ENCODE measurements at places on chromosomes 11 and 22.

DNA sequence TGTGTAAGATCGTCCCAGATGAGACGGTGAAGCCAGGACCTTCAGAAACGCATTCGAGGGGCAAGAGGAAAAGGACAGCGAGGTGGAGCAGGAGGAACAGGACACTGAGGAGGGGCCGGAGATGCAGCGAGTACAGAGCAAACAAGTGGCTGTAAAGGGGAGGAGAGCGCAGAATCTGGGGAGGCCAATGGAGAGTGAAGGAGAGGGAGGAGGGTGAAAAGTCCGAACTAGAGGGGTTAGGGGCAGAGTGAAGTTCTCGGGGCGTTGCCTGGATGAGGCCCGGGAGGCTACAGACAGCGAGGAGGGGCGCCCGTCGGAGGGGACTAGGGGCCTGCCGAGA lies 8.8 kb upstream of the PPIL2 start:
- no peak for DNase-seq

GRCh38 chr11:8262552-8263108 lies 1.0 kb downstream of the LMO1 start:
- no peak for DNase-seq

DNA sequence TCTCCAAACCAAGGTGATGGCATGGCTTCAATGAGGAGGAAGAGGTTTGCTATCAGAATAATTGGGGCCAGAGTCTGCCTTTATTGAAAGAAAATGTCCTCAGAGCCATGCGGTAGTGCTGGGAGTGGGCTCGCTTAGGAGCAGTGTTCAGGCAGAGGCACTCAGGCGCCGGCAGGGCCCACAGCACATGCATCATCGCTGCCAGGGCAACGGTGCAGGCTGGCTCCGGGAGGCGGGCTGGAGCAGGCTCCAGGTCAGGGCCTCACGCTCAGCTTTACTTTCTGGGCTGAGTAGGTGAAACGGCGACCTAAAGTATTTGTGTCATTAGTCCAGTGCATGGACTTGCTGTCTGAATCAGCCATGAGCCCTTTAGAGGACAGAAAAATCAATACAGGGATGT lies 169.9 kb upstream of the CCDC90B start:
- DNase-seq: no peak

DNA sequence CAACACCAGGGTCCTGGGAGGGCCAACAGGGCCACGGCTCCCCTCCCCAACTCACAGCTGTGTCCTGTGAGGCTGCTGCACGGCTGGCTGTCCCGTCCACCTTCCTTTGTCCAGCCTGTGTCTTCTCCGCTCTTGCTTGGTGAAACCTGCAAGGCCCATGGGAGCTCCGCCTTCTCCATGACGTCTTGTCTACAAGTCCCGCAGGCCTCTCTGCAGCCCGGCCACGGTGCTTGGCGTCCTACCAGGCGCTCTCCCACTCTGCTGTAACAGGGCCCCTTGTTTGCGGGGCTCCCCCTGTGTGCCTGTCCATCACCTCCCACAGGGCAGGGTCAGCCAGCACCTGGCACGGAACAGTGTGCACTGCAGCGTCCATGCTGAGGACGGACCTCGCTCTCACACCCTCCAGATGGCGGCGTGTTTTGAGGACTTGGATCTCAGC lies 866.8 kb downstream of the TBC1D22A start:
- DNase-seq: no peak

- peak; percentile 31 for DNase-seq
Observed at GRCh38 chr22:30250661-30251267, 4.2 kb upstream of the LIF start.

DNA sequence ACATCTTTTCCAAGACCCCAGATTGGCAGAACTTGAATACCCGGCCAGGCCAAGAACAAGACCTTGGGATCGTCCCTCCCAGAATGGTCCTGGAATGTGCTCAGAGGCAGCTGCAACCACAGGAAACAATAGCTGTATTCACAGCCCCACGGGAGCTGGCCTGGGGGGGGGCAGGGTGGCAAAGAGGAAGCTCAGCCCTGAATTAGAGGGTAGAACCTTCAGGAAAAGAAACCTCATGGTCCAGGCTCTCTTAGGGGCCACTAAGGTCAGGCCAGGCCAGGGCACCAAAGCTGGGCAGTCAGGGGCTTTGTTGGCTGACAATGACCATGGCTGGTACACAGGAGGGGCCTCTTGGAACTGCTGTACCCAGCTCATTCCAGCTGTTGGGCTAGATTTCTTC lies 17.3 kb downstream of the RPL27A start:
- no peak for DNase-seq

DNA sequence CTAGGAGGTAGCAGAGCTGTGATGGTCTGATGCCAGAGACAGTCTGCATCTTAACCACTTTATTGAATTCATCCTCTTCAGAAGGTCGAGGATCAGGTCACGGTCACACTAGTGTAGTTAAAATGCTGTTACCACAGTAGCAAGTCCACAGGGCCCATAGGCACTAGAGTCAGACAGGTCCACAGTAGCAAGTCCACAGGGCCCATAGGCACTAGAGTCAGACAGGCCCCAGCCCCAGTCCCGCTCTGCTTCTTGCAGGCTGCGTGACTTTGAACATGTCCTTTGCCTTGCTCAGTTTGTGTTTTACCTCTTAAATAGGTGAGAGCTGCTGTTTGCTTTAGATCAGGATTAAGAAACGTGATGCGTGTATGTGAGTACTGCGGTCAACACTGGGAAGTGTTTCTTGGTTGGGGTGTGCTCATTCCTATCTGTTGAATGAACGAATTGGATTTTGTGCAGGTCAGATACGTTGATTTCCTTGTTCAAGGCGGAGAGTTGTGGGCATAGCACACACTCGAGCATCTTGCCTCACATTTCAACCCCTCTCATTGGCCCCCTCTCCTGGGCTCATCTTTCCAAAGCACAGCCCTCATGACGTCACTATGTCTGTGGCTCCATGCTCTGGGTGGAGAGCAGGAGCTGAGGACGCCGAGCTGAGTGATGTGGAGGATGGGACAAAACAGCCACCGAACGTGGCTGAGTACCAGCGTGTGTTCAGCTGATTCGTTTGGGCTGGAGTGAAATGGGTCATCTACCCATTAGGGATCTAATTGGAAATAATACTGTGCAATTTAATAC lies 191.7 kb downstream of the TBC1D22A start:
- DNase-seq: no peak

GRCh38 chr11:95134491-95134890 lies 44.8 kb downstream of the ENDOD1 start:
- DNase-seq: no peak

GRCh38 chr11:134800826-134801225 lies 388.8 kb upstream of the B3GAT1 start:
- DNase-seq: no peak

- no peak for DNase-seq
Observed at GRCh38 chr11:100927579-100927978, 202.0 kb downstream of the PGR start.

DNA sequence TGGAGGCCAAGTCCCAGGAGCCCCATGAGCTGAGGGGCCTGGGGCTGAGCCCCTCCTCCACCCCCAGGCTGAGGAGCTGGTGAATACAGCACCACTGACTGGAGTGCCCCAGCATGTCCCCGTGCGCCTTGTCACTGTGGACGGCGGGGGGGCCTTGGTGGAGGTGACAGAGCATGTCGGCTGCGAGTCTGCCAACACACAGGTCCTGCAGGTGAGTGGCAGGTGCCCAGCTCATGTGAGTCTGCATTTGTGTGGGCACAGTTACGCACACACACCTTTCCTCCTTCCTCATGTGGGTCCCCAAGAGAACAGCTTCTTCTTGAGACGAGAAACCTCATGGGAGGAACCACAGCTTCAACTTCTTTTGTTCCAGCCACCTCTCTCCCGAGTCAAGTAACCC lies 7.7 kb downstream of the TMEM132A start:
- no peak for DNase-seq

DNA sequence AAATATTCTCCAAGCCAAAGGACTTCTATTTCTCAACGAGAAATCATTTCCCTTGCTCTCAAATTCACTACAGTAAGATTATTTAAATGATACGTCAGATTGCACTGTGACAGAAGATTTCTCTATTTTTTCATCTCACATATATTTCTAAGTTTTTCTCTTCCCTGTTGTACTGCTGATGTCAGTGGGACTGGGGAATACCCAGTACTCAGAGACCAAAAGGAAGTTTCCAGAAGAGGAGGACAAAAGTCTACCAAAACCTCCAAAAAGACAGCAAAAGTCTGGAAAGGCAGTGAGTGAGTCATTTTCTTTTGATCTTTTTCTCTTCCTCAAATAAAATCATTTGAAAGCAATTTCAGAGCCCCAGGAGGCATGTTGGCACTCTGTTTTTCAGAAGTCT lies 149.8 kb upstream of the PITPNB start:
- no peak for DNase-seq

DNA sequence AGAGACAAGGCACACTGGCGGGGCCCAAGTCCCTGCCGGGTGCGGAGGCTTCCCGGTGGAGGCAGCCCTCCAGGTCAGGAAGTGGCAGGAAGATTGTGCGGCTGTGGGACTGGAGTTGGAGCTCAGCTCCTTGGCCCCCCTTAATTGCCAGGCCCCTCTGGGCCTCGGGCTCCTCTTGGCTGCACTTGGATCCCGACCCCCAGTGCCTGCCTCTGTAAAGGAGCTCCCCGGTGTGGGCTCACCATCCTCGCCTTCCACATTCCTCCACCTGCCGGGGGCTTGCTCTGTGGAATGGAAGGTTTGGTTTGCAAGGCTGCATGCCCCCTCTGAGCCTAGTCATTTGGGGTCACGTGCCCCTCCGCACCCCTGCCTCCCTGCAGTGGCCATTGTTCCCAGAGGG lies 38.1 kb upstream of the COMT start:
- no peak for DNase-seq

- DNase-seq: no peak
Observed at GRCh38 chr11:129787532-129788155, 28.0 kb upstream of the TMEM45B start.

- DNase-seq: no peak
Observed at GRCh38 chr22:42892156-42892555, 35.1 kb upstream of the ARFGAP3 start.

DNA sequence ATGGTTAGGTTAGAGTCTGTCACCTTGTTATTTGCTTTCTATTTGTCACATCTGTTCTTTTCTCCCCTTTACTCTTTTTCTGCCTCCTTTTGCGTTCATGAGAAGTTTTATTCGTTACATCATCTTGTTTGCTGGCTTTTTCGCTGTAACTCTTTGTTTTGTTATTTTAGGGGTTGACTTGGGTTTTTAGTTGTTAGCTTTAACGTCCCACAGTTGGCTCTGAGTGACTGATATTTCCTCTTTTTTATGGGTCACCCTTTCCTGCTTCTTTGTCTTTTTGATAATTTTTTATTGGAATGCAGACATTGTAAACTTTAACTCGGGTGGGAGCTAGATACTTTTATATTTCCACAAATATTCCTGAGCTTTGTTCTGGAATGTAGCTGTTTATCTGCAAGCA lies 13.3 kb upstream of the TNNT3 start:
- DNase-seq: no peak

GRCh38 chr11:118886681-118887111 lies 3.0 kb downstream of the CXCR5 start:
- no peak for DNase-seq

- no peak for DNase-seq
Observed at GRCh38 chr11:134901542-134901941, 489.5 kb upstream of the B3GAT1 start.

DNA sequence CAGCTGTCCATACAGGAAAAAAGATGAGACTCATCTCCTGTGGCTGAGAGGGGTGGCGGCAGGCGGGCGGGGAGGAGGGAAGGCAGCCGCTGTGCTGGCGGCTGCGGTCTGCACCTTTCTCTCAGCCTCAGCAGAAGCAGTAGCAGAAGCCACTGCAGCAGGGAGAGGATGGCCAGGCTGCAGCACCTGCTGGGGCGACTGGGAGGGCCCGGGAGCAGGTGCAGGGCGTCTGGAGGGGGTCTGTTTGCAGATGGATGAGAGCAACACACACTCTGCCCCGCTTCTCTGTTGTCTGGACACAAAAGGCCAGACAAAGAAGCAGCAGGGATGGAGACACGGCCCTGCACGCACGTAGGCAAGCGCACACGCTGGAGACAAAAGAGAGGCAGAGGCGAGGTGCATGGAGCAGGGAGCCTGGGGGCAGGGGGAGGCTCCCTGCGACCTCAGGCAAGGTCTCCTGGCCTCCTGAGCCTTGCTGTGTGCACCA lies 9.3 kb upstream of the MIAT start:
- DNase-seq: peak; percentile 43

DNA sequence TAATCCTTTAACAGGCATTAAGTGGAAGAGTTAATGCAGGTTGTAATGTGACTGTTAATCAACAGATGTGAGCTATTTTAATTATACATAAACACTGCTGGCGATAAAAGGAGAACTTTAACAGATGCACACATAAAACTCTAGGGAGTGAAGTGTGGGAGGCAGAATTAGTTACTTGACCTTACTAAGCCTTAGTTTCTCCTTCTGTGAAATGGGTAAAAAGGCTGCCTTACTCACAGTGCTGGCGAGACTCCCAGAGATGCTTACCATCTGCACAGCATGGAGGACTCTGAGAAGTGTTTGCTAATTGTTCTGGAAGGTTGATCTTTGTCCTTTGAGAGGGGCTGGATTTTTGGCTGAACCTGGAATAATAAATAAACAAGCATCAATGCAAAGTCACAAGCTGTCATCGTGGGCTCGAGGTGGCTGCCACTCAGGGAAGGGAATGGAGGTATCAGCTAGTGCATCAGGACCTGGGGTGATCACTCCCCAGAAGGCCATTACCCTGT lies 58.6 kb upstream of the MPEG1 start:
- DNase-seq: no peak

GRCh38 chr11:17314232-17314547 lies 37.4 kb upstream of the NCR3LG1 start:
- DNase-seq: no peak

DNA sequence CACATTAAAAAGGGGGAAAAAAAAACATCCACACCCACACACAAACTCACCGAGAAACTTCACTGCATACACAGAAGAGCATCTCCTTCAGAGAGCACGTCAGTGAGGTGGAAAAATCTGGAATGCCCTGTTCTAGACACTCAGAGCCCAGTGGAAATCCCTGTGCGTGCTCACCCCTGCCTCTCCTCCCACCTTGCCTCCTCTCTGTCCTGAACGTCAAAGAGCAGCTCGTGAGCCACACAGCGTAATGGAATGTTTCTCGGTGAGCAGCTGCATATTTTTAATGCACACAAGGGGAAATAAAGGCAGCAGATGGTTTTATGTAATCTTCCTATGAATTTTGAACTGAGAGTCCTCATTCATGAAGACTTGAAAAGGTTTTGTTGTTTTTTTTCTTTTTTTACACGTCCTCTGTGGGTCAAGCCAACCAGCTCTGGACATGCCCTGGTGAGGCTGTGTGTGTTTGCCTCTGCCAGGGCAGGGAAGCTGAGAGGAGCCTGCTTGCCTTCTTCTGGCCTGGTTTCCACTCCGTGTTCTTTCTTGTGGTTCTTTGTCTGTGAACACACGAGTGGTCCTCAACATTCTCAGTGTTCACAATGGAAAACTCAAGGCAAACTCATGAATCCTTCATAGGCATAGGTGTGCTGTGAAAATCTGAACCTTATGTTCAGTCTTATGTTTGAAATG lies 219.2 kb downstream of the TENM4 start:
- no peak for DNase-seq

- no peak for DNase-seq
Observed at GRCh38 chr11:89267660-89268302, 90.1 kb downstream of the TYR start.

Measured in stimulated activated CD8-positive, alpha-beta memory T cell treated with anti-CD3 and anti-CD28 coated beads, Interleukin-7, amount 100 ng/mL, for 4 hours (primary cell).